Activated T-cell treated with anti-CD3 and anti-CD28 coated beads, Interleukin-2, amount 50 U/mL, for 1 hour (primary cell): ENCODE measurements at places on chromosomes 1 and 21.

GRCh38 chr1:32221980-32222755, at the start of the genes EIF3I and TMEM234:
TSS of gene EIF3I (plus strand) at chr1:32222407. CDS start at chr1:32222442, 35 bp downstream.
TSS of gene TMEM234 (minus strand) at chr1:32222353. CDS start at chr1:32222322, 31 bp downstream.
- DNase-seq, result peak; percentile 89

GRCh38 chr21:37699024-37699775, 217.1 kb downstream of the KCNJ6 start:
- DNase-seq, result no peak

DNA sequence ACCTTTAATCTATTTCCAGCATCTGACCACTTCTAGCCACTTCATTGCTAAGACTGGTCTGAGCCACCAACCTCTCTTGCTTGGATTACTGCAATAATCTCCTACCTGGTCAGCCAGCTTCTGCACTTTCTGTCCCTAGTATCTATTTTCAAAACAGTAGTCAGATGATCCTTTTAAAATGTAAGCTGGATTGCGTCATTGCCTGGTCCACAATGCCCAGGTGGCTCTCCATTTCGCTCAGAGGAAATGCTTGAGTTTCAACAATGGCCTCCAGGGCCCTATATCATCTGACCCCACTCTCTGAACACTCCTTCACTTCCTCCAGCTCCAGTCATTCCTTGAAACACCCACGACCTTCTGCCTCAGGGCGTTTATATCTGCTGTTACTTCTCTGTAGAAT, 2.3 kb downstream of the FYB2 start:
- no peak for DNase-seq

GRCh38 chr1:39905172-39905571, 3.5 kb upstream of the MYCL start:
- no peak for DNase-seq

DNA sequence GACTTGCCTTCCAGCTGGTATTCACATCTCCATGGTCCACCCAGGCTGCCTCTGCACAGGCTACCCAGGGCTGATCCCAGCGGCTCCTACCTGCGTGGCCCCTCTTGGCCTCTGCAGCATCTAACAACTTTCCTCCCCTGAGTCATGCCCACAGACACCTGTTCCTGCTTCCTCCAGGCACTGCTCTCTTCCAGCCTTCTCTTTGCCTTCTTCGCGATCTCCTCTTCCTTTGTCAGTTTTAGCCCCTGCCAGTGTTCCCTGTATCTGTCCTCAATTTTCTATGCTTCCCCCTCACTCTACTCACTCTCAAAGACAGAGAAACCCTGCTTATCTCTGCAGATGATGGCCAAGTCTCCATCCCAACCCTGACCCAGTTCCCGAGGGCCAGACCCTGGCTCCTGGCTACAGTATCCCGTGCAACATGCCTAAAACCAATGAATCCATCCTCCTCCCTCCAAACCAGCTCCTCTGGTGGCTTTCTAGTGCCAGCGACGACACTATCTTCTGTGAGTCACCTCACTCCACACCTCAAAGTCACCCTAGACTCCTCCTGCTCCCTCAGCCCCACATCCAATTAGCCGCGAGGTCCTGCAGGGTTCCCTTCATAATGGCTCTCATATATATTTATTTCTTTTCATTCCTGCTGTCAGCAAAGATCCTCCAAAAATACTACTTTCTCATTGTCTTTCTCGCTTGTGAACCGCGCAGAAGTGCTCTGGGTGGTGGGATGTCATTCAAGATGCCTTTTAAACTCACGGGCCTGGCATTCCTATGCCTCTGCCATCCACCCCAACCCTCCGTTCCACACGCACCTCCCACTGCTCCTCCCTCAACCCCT, 259.2 kb downstream of the TOMM20 start:
- DNase-seq, result no peak

DNA sequence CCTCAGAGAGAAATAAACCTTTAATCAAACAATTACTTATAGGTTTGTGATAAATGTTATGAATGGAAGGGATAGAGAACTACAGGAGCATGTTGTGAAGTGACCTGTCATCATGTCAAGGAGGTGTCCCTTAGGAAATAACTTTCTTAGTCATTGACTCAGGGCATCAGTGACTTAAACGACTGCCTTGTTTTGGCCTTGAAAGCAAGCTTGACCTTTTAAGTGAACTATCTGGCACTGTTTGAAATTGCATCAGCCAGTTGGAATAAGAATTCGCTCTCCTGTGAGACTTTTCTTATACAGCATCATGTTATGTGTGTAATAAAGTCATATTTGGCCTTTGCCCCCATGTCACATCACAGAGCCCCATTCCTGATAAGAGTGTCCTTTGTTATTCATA, 30.9 kb downstream of the LRRC8B start:
- DNase-seq, result no peak

GRCh38 chr1:176208034-176208433, 948 bp upstream of the COP1 start:
- DNase-seq, result no peak

DNA sequence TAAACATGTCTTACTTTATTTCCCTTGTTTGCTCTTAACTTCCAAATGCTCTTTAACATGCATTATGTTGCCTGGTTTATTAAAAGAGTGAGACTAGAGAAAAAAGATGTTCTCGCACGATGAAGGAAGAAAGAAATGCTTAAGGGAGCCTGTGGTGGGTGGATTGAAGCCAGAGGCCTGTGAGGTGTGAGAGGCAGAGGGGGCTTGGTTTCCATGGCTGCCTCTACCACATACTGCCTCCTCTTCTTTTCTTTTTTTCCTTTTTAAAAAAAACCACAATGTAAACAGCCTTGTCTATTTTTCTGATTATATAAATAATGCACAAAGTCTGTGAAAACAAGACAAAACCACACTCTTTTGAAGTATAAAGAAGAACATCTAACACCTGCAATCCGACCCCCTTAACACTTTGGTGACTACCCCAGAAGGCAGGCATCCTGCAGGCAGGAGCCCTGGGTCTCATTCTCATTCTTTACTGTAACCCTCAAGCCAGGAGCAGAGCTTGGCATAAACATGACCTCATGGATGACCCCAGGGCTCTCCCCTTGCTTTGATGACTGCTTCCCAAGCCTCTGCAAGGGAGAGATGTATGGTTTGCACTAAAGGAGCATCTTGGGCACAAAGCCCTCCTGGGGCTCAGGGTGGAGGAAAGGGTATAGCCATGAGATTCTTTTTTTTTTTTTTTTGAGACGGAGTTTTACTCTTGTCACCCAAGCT, 10.1 kb upstream of the PARP1 start:
- DNase-seq, result no peak

GRCh38 chr1:245946905-245947304, 560.2 kb downstream of the SMYD3 start:
- DNase-seq, result no peak

DNA sequence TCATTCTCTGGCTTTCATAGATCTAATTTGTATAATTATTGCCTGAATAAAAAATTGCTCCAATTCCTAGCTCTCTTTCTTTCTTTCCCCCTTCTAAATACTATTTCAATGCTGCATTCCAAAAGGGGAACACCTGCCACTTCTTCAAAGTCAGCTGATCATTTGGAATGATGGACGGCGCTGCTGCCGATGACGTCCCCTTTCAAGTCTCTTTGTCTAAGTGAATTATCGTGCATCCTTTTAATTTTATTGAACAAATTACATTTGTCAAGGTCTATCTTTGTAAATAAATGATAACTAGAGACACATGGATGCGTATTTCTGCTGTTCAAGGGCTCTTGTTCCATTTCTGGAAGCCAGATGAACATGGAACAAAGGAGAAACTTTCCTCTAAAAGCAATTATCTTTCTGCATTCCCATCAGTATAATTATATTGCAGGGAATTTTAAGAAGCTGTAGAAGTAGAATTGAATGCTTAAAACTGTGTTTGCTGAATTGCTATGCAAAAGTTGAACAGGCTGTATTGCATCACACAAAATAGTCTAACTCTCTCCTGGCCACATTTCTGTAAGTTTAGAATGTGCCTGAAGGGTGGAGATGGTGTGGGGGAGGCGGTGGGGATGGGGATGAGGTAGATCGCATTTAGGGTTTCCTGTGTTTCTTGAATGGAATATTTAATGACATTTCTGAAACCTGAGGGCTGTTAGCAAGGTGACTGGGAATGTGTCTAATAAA, 191.9 kb upstream of the LMO4 start:
- no peak for DNase-seq

- no peak for DNase-seq
These were observed 18.8 kb downstream of the PGBD5 start for GRCh38 chr1:230407351-230407750.

DNA sequence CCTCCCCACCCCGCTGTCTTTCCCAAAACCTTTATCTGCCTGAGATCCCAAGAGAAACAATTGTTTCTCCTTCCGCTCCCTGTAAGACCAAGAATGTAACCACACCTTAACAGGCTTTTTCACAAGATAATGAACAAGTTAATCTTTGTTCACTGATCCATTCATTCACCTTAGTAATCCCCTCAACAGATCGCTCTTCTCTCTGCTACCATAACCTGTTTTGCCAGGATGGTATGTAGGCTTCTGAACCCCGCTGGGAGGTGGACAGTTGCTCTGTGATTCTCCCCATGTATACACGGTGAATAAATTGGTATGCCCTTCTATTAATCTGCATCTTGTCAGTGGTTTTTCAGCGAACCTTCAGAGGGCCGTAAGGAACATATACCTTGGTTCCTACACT, 18.7 kb upstream of the RGSL1 start:
- DNase-seq, result no peak

GRCh38 chr1:201096977-201097856, 15.0 kb downstream of the CACNA1S start:
- DNase-seq, result no peak

GRCh38 chr1:20496241-20496661, 10.2 kb upstream of the CAMK2N1 start:
- no peak for DNase-seq
